ENCODE measurements at places on chromosomes 12 and 14.

DNA sequence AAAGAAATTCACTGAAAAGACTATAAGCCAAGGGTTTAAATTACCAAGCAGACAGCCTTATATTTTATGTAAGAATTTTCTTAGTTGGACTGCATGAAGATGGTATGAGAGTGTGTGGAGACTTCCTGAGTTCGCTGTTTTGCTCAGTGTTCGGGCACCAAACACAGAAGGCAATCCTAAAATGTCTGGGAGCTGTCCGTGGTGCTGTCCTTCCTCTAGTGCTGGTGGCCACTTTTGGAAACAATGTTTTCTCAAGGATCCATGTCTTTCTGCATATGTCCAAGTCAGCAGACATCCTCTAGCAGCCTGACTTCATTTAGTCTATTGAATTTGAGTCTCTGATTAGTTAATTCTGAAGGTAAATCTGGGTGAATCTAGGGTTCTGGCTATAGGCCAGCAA, 135.8 kb downstream of the SLC8A3 start:
- DNase-seq = peak; percentile 46

DNA sequence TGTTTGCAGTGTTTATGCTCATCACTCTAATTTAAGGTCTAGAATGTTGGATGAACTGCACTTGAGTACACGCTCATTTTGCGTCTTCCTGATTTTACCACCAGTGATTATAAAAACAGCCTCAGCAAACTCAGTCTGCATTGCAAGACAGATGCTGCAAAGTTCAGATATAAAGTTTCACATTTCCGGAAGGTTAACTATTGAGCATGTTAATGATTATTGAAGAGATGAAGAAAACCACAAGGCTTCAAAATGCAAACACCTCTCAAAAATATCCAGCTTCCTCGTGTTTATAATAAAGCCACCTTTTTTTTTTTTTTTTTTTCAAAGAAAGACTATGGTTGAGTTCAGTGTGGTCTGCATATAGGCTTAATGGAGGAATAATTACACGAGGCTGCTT, 92.1 kb upstream of the BMP4 start:
- no peak for DNase-seq

DNA sequence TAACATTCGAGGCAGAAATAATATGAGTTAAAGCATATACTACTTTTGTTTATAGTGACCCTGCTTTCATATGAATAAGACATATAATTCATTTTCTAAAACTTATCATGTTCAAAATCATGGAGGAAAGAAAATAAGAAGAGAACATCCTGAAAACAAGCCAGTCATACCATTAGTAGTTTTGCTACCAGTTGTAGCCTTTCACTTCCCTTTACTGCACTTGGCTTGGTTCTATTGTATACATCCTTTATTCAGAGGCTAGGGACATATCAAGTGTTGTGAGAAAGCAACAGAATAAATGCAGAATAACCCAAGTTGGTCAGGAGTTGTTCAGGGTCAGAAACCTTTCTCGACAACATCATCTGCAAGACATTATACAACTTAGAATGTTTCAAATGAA, 598.7 kb downstream of the SOX5 start:
- DNase-seq = no peak

DNA sequence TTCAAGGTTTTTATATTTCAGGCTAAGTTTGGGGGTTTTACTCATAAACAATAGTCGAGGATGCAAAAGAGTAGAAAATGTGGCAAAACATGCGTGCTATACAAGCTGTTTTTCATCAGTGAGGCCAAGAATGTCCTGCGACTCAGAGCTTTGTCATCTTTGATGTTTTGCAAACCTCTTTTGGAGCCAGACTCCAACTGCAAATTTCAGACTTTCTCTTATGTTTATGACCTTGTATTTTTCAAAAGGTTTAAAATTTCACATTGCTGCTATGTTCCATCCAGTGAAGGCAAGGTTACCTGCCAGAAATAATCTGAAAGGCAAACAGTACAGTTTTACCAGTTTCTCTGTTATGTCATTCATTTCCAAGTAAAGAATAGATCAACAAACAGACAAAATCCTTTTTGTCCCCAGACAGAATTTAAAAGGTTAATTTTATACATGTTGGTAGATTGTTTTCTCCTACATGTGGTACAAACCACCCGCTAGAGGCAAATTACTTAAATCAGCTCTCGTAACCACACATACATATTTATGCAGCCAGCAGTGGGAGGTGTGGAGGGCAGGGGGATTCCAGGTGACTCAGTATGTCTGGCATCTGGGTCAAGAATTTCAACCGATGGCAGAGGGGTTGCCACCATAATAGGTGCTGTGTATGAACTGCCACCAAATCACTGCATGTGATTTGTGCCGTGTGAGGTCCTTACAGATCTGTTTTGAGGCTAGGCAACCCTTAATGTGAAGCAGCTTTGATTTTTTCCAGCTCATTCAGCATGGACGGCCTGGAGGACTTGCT, 119.8 kb upstream of the CPM start:
- peak; percentile 90 for DNase-seq

GRCh38 chr12:69065775-69066174, 132.8 kb upstream of the CPM start:
- no peak for DNase-seq

GRCh38 chr12:107486140-107486892, 199.3 kb upstream of the PWP1 start:
- DNase-seq = no peak

DNA sequence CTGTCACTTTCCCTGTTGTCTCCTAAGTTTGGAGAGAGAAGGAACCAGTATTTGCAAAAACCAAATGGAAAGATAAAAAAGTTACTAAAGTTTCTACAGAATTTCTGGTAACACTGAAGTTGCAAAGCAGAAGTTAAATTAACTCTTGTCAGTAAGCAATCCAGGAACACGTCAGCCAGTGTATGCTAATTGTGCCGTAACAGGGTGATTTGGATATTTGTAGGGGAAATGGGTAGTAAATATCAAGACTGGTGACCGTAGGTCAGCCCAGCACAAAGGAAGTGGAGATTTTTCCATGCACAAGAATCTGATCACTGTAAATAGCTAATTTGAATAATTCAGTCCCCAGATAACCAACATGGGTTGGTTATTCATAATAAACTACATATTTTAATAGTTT, 2.3 kb downstream of the CDKN1B start:
- DNase-seq = no peak

- no peak for DNase-seq
Measured at GRCh38 chr14:79201564-79202207, 1009.6 kb downstream of the DIO2 start.

- DNase-seq = peak; percentile 27
Measured at GRCh38 chr14:41663473-41663850, 56.8 kb downstream of the LRFN5 start.

DNA sequence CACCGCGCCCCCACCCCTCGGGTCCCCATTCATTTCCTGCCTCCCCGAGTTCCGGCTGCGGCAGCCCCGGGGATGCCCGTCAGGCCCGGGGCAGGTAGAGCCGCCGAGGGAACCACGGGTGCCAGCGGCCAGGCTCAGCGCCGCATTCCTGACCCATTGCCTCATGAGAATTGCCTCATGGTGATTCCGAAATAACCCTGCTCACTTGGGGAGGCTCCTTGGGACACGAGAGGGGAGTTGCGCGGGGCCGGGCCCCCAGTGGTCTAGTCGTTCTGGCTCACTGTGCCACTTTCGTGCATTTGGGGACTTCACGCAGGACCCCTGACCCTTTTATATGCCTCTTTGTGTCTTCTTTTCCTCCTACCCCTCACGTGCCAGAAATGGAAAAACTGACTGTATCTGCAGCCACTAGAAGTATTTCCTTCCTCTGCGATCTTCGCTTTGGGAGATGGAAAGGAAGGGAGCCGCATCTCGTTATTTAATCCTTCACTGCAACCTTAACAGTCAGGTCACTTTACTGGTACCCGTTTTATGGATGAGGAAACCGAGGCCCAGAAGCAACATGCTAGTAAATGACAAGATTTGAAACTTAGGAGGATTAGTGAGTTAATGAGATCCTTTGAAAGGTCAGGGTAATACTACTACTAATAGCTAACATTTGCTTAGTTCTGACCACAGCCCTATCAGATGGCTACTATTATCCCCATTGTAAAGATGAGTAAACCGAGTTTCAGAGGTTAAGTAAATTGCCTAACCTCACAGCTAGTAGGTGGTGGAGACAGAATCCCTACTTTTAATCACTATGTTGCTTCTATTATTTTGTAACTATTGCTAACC, 768 bp downstream of the PTPN11 start:
- DNase-seq = peak; percentile 82

DNA sequence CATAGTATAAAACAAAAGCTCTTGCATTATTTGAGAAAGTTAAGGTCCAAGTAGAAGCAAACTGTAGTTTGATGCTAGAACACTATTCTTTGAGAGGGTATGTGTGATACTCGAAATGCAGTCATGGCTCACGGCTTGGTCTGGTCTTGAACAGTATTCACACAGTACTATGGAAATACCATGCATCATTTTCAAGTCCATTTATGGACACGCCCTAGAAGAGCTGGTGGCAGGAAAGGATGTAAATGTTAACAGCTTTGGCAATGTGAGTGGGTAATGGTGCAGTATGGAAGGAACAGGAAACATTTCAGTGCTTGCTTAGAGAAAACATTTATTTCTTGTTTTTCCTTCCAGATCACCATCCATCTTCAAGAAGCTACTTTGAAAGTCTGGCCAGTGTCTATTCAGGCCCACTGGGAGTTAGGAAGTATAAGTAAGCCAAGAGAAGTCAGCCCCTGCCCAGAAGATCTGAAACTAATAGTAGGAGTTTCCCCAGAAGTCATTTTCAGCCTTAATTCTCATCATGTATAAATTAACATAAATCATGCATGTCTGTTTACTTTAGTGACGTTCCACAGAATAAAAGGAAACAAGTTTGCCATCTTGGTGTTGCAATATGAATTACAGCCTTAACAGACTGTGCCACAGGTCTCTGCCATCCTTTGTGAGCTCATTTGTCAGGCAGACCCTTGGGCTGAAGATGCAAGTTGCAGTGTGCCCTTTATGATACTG, 5.7 kb upstream of the AKAP5 start:
- DNase-seq = no peak

DNA sequence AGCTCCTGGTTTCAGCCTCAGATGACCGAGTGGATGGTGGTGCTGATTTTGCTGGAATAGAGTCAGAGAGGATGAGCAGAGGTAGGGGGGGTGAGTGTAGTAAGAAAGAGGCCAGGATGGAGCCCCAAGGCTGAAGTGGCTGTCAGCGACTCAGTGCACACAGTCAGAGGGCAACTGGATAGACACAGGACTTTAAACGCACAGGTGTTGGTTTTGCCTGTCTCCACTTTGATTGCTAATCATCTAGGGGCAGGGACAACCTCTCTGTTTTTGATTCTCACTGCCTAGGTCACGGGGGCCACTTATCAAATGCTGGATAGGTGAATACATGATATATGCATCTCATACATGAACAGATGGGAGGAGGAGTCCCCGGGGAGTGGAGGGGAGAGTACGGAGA, 99.5 kb downstream of the EGLN3 start:
- no peak for DNase-seq

GRCh38 chr12:108633081-108633533, 587 bp downstream of the SELPLG start:
- no peak for DNase-seq

GRCh38 chr12:68792952-68793351, 15.0 kb upstream of the MDM2 start:
- DNase-seq = peak; percentile 25

DNA sequence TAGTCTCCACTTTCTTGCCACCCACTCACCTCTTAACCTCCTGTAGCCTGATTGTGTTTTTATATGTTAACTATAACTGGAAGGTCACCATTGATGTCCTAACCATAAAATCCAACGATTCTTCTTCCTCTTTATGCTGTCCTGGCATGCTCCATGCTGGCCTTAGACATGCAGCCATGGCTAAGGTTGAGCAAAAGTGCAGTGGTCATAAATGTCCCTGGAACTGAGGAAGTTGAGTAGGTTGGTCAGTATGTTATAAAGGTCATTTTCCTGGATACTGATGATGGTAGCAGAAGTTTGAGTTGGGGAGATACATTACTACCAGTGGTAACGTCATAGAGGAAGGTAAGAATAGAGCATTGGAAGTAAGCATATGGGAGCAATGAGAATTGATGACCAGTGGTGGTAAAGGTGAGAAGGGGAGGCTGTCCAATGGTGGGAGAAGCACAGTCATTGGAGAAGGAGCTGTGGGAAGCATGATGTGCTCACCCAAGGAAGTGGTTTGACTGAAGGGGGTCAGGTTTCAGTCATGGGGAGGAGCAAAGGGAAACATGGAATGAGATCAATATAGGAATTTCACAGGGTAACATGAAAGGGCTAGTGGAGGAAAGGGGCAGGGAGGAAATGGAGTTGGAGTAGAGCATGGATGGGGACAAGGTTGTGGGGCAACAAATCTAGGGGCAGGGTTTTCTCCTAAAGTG, 240.8 kb downstream of the DACT1 start:
- DNase-seq = no peak

DNA sequence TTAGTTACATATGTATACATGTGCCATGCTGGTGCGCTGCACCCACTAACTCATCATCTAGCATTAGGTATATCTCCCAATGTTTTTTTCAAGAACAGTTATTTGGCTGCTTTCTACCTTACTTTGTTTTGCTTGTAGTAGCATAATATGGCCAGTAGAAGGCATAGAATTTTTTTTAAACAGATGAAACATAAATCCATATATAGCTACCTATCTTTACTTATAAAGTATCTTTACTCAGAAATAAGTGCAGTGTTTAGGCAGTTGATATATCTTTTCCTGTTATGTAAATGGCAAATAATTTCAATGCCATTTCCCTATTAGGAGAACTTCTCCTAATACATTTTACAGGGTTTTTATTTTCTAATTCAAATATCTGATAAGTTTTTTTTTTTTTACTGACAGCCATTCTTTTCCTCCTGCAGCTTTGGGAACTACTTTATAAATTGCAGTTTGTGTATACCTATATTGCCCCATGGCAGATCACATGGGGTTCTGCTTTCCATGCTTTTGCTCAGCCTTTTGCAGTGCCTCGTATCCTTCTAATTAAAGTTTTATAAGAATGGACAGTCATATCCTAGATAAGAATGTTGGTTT, 143.1 kb downstream of the PCNX1 start:
- peak; percentile 19 for DNase-seq

GRCh38 chr12:20513189-20513588, 144.9 kb downstream of the PDE3A start:
- DNase-seq = no peak

DNA sequence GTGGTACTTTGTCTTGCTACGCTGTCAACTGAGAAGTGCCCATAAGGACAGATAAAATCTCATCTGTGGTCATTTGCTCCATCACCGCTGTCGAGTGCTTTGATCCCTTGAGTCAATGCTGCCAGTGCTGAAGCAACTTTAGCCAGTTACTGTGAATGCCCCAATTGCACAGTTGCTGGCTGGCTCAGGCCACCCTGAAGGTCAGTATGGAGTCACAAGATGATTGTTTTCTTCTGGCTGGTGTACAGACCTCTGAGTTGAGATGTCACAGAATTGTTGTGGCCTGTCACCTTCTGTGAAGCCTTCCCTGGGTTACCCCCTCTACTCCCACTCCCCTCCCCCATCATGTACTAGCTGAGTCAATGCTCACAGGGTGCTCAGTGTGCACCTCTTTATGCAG, 92.9 kb downstream of the PELI2 start:
- no peak for DNase-seq

DNA sequence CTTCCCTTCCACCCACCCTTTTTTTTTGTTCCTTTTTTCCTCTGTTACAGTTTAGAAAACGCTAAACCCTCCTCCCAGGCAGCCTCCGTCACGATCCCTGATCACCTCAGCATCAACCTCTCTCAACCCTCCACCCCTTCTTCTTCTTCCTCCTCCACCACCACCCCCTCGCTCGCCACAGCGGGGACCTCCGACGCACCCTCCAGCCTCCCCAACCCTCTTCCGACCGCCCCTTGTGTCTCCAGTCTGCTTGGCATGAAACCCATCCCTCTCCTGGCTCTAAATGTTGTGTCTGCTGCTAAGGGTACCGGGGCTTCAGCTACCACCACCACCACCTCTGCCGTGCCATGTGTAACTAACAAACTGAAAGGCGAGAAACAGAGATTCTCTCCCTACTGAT, 22.9 kb downstream of the PCBP2 start:
- DNase-seq = no peak

Data from fibroblast of skin of scalp (primary cell).